ENCODE measurements at places on chromosomes 7 and 10.

GRCh38 chr10:83987216-83987615, 152.1 kb upstream of the GHITM start:
- DNase-seq, result peak; percentile 56

DNA sequence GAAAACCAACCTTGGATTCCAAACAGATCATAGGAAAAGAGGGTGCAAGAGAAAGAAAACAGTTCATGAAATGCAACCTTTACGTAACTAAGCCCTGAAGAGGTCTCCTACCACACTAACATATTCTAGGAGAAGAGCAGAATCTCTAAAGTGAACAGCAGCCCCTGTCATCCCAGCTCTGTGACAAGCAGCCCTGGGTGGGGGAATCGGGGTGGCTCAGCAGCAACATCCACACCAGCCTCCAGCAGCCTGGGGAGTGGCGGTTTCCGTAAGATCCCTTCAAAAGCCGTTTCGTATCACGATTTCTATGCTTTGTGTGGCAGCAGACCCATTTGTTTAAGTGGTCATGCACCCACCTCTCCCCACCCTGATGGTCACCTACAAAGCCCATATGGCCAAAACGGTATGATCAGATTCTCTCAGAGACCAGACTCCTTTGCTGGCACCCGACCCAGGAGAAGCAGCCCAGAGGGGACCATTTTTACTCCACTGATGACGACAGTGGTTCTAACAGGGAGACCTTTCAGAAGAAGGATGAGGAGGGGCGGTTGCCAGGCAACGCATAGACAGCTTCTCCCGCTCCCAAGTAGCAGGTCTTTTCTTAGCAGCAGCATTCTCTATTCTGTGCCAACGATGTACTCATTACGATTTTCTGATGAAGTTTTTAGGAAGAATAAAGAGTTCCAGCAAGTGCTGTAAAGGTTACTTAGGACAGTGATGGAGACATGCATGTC, 300.6 kb downstream of the DNAJB6 start:
- DNase-seq, result no peak

- peak; percentile 86 for DNase-seq
Measured at GRCh38 chr7:140059273-140060242, 3.2 kb downstream of the PARP12 start.

GRCh38 chr10:98388101-98388655, 26.8 kb downstream of the PYROXD2 start:
- no peak for DNase-seq

GRCh38 chr7:135772639-135773222, 24.1 kb upstream of the FAM180A start:
- peak; percentile 17 for DNase-seq
